ENCODE measurements at places on chromosomes 6 and 20. TPM values are rescaled to one million over a fixed set of nuclear protein-coding genes. Genes with fewer than 3 reads are reported as not detected.

TRIM10 gene
- total RNA-seq, result 0.09 TPM

TTLL9 gene
- total RNA-seq, result 0.20 TPM

EDN1 gene
- 2.1 TPM for total RNA-seq

HLA-DRB1 gene
- total RNA-seq, result 25.9 TPM

ZSWIM3 gene
- total RNA-seq, result 8.2 TPM

POM121L2 gene
- not detected for total RNA-seq

ZNF391 gene
- 4.4 TPM for total RNA-seq

KCNG1 gene
- total RNA-seq, result 13.2 TPM

SRXN1 gene
- total RNA-seq, result 26.2 TPM

SPINT4 gene
- total RNA-seq, result not detected

BPIFB1 gene
- total RNA-seq, result not detected

PTGIS gene
- total RNA-seq, result 18.9 TPM

ARMC12 gene
- 1.5 TPM for total RNA-seq

ABHD16B gene
- total RNA-seq, result not detected

SPATS1 gene
- not detected for total RNA-seq

MARCKS gene
- total RNA-seq, result 164 TPM

CTAGE9 gene
- not detected for total RNA-seq

SKIC2 gene
- 78.8 TPM for total RNA-seq

MROH8 gene
- total RNA-seq, result 0.79 TPM

FAM184A gene
- total RNA-seq, result 10.4 TPM

ADGRF5 gene
- total RNA-seq, result not detected

LAMA4 gene
- total RNA-seq, result 1.0 TPM

CSNK2A1 gene
- 229 TPM for total RNA-seq

RBM24 gene
- 0.55 TPM for total RNA-seq

FAXC gene
- total RNA-seq, result 17.2 TPM

OR2H2 gene
- total RNA-seq, result not detected

ADGRB3 gene
- total RNA-seq, result 0.22 TPM
